GM23338 (cell line): ENCODE measurements at places on chromosomes 1 and 21.
A peak's percentile ranks its signal among the peaks of the same experiment; 100 is the strongest.

- DNase-seq = no peak
Observed at GRCh38 chr1:93549811-93550210, 101.9 kb downstream of the FNBP1L start.

- peak; percentile 71 for DNase-seq
Observed at GRCh38 chr1:156668801-156669637, 8.2 kb downstream of the NES start.

DNA sequence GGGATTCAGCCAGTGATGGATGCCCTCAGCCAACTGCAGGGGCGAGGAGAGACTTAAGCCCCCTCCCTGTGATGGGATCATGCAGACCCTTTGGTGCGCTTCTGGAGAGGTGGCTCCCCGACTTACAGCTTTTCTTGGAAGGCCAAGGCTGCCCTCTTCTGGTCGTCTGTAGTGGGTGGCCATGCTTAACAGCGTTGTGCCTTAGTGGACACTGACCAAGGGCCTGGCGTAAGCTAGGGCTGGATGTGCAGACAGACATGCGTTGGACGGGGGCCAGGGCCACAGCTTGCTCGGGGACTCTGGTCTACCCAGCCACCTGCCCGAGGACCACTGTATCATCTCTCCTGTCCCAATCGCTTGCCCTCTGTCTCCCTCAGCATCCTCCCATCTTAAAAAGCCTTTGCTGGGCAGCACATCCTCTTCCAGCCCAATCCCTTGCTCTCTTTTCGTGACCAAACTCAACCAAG is 5.5 kb downstream of the AZIN2 start:
- peak; percentile 91 for DNase-seq

DNA sequence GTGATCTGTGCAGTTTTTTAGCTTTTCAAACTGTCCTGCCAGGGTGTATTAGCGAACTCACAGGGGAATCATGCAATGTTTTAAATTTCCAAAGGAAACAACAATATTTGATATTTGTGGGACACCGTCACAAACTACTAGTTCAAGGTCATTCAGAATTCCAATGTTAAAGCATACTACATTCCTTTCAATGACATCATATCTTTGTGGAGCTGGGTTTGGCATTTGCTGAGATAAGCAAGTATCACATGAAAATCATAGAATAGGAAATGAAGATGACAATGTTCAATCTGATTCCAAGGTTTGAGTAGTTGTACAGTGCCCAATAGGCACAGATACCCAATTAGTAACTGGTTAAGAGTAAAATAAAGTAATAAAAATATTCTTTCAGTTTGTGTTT is 35.6 kb downstream of the NUF2 start:
- DNase-seq = no peak

DNA sequence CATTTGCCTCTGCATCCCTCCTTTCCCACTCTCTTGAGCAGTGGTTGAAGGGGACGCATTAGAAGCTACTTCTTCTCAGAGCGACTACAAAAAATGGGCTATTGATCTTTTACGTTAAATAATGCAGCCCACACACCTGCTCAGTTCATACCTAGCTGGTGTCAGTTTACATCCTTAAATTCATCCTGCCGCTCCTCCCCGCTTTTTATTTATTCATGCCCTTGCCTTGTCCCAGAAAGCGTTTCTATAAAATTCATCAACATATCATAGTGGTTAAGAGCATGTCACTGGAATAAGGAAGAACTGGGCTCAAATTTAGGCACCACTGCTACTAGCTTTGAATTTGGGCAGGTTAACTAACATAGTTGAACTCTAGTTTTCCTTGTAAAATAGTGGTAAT is 66.0 kb upstream of the TINAGL1 start:
- no peak for DNase-seq

GRCh38 chr1:224193319-224193966 is 10.4 kb downstream of the DEGS1 start:
- DNase-seq = no peak

DNA sequence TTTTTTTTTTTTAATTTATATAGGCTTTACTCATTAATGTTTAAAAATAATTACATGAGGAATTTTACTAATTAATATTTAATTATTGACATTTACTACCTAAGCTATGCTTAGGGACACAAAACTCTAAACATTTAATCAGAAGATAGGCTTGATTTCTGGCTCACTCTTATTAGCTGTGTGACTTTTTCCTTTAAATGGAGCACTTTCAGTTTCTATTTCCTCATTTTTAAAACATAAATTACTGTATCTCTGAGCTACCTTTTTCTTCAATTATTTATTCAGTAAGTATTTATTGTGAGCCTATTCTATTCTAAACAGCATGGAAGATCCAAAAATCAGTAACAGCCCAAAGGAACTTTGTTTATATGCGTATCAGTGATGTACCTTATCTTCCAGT is 40.5 kb downstream of the MAP3K7CL start:
- DNase-seq = no peak

GRCh38 chr1:115665319-115666096 is 23.7 kb downstream of the VANGL1 start:
- no peak for DNase-seq

GRCh38 chr1:15523104-15524020 is 653 bp downstream of the CASP9 start:
- DNase-seq = no peak

DNA sequence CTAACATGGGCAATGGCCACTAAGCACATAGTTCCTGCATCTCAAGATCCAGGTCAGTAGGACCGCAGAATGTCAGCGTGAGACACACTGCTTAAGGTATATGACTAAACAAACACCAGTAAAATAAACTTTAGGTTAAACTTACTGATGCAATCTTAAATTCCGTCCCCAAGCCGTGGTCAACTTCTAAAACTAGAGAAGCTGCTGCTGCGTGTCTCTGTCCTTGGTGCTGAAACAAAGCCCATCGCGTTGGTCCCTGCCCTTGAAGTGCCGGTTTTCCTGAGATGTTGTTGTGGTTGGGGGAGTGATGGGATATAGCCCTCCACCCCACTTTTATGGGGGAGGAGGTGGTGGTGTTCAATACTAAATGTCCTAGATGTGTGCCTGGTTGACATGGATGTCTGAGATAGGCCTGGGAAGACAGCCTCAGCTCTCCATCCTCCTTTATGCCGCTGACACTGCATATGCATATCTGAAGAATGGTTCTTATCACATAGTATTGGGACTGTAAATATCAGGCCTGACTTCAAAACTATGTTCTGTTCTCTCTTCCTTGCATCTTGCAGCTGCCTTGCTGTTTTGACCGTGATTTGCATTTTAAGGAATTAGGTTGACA is 72.0 kb upstream of the KCNA3 start:
- peak; percentile 88 for DNase-seq

GRCh38 chr1:210915890-210916507 is 217.9 kb downstream of the KCNH1 start:
- no peak for DNase-seq

GRCh38 chr1:50959303-50959912 is 659 bp downstream of the FAF1 start:
- DNase-seq = peak; percentile 49

GRCh38 chr1:185570962-185571361 is 163.2 kb upstream of the HMCN1 start:
- DNase-seq = no peak

- DNase-seq = peak; percentile 36
Observed at GRCh38 chr1:8661185-8662110, 156.0 kb downstream of the RERE start.

DNA sequence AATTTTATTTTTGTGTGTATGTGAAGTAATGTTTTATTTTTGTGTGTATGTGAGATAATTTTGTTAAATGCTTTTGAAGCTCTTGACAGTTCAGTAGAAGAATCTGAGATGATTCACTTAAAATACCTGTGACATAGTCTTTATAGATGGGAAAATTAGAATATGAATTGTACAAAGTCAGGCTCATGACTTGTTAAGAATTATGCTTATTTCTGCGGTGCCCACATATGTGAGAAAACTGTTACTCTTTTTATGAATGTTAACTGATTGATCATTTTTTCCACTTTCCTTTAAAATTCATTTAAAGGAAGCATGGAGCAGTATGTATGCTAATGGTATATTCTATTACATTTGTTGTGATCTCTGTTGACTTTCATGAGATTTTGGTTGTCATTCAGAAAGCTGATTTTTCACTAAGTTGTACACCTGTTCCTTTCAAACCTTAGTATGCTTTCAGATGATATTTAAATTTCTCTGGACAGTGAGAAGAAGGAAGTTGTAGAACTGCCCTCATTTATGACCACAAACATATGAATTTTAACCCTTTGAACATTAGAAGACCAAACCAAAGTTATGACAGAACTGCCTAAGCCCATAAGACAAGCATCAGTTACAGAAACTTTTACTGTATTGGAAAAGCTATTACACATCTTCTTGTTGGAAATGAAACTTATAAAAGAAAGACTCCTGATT is 110.1 kb downstream of the POU2F1 start:
- DNase-seq = no peak

- no peak for DNase-seq
Observed at GRCh38 chr1:19274636-19275035, 13.9 kb downstream of the AKR7A3 start.

DNA sequence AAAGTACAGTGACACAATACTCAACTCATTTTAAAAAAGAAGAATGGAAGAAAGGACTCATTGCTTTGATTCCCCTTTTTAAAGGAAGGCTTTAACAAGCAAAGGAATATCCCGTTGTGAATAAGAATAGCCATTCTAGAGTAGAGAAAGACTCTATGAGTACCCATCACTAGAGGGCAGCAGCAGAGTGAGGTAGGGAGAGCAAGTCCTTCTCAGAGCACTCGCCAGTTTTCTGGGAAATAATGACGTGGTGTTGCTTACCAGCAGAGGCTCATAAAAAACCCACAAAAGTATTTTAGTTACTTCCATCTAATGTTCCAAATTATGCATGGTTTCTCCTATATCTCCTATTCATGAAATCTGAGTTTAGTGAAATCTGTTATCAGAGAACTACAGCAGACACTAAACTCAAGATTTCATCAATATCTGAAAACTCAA is 74.6 kb downstream of the USP24 start:
- peak; percentile 96 for DNase-seq

DNA sequence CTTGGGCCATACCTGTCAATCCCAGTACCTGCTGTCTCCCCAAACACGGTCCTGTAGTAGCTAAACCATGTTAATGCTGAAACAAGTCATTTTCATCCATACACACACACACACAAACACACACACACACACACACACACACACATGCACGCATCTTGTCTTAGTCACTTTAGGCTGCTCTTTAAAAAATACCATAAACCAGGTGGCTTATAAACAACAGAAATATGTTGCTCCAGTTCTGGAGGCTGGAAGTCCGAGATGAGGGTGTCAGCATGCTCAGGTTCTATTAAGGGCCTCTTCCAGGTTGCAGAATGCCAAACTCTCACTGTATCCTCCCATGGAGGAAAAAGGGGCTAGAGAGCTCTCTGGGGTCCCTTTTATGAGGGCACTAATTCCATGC is 129.9 kb downstream of the NTPCR start:
- no peak for DNase-seq

DNA sequence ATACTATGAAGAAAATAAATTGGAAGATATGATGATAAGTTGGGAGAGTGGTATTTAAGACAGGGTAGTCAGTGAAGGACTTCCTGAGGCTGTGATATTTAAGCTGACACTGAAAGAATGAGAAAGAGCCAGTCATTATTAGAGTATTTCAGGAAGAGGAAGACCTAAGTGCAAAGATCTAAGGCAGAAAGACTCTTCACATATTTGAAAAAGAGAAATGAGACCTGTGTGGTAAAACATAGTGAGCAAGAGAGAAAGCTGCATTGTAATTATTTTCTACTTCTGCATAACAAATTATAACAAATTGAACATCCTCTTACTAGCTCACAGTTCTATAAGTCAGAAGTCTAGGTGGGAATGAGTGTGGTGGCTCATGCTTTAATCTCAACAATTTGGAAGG is 34.6 kb upstream of the DOCK7 start:
- DNase-seq = no peak

DNA sequence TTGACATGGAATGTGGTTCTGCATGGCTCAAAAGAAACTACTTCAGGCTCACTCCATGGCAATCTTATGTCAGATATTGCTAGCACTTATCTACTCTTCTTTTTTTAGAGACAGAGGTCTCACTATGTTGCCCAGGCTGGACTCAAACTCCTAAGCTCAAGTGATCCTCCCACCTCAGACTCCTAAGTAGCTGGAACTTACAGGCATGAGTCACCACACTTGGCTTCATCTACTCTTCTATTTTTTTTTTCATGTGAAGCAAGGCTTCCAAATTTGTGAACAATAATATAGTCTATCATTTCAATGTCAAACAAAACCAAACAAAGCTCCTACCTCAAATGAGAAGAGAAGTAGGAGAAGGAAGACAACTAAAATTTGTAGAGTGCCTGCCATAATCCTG is 7.5 kb upstream of the PSEN2 start:
- DNase-seq = no peak

- DNase-seq = no peak
Observed at GRCh38 chr1:21831454-21831970, 19.4 kb downstream of the LDLRAD2 start.

GRCh38 chr1:39570477-39571177 is 6.0 kb downstream of the PABPC4 start:
- no peak for DNase-seq

DNA sequence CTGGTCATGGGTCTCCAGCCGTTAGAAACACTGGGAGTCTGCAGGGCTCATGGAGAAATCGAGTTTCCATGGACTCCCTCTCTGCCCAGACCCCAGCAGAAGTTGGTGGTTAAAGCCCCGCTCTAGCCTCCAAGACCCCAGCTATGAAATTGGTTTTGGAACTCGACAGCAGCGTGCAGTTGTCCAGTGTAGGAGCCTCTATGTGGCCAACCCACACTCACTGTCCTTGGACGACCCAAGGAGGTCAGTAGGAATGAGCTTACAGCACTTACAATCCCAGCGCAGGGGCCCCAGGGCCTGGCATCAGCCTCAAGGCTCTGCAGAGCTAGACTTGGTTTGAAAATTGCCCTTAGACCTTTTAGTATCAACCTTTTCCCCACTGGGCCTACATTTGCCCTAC is 3.2 kb upstream of the PRDM16 start:
- DNase-seq = no peak

DNA sequence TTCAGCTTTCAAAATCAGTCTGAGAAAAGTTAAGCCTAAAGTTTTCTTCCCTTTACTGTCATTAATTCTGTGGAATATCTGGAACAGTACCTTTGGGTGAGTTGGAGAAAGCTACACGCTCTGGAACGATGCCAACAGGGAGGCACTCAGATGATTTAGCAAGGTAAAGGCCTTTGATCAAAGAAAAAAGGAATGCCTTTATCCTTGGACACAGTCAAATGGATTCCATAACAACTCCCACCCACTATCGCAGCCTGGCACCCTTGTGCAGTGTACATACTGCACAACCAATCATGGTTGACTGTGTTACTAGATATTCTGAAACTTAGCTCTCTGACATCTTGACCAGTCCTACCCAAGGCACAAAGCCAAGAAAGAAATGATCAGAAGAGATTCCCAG is 218.7 kb downstream of the PATJ start:
- DNase-seq = no peak

DNA sequence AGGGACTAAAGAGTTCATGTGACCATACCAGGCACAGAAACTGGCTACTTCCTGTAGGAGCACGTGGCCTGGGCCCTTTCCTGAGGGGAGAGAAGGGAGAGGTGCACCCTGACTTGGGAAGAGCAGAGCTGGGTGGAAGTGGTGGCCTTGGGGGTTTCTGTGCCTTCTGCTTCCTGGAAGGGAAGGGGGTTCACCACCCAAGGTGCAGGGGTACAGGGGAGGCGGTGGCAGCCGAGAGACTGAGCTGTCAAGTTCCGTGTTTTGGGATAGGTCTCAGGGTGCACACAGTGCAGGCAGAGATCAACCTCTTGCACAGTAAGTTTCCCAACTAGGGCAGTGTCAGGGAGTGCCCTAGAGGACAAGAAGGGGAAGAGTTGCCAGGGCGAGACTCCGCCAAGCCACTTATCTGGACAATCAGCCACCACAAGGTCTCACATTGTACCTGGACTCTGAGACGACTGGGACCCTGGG is 10.1 kb downstream of the HECTD3 start:
- peak; percentile 20 for DNase-seq
